ENCODE measurements at places on chromosomes 3 and 15.

DNA sequence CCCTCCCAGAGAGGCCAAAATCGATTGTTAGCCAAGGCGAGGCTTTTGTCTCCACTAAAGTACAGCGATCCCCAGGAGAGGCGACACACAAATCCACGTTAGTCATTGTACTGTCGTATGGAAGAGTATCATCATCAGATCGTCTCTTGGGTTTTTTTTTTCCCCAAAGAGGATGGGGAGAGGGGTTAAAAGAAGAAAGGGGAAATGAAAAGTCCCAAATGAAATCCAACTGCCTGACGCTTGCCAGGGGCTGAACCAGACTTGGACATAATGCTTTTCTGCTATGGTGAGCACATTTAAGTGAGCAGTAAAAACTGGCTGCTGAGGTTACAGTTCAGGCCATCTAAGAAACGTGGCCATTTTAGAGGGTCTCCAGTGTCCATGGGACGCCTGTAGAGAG lies 37.9 kb upstream of the CTSH start:
- DNase-seq, result no peak

- DNase-seq, result no peak
Observed at GRCh38 chr3:42651248-42652091, 2.0 kb upstream of the ZBTB47 start.

- no peak for DNase-seq
Observed at GRCh38 chr15:69557020-69557706, 104.5 kb downstream of the RPLP1 start.

DNA sequence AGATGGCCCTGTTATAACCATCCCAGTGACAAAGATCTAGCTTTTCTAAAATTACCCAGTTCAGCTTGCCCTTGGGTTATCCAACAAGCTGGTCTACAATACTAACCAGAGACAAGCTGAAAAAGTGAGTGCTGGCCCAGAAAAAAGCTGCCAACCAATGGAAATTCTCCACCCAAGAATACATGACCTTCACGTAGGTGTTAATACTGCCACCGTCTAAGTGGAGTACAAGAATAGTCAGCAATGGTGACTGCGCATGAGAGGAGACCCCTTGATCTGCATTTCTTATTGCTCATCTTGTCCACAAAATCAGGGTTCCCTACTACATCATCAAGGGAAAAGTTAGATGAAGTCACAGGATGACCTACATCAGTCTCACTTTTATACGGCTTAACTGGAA lies 15.8 kb upstream of the PLCH1 start:
- DNase-seq, result no peak

GRCh38 chr3:18144571-18144970 lies 280.6 kb downstream of the SATB1 start:
- DNase-seq, result no peak

GRCh38 chr15:31307270-31308184 lies 19.1 kb upstream of the KLF13 start:
- no peak for DNase-seq
